ENCODE measurements at places on chromosomes 5 and 9.

GRCh38 chr5:179923436-179923835, 15.7 kb upstream of the TBC1D9B start:
- no peak for ATAC-seq

DNA sequence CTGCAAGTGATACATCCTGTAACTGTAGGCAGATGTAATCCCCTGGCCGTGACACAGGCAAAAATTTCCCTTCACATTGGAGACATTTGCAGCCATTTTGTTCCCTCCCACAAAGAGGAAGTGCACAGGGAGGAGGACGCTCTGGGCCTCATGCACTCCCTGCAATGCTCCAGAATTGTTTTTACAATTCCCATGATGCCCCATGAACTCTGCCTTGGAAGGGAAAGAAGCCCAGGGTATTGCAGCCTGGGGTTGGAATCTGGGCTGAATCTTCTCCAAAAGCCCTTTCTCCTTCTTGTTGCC, 491.7 kb downstream of the CCDC171 start:
- no peak for ATAC-seq

GRCh38 chr9:116325924-116326323, 172.3 kb downstream of the PAPPA start:
- ATAC-seq: no peak

- no peak for ATAC-seq
Observed at GRCh38 chr5:61020415-61020814, 75.4 kb downstream of the NDUFAF2 start.

DNA sequence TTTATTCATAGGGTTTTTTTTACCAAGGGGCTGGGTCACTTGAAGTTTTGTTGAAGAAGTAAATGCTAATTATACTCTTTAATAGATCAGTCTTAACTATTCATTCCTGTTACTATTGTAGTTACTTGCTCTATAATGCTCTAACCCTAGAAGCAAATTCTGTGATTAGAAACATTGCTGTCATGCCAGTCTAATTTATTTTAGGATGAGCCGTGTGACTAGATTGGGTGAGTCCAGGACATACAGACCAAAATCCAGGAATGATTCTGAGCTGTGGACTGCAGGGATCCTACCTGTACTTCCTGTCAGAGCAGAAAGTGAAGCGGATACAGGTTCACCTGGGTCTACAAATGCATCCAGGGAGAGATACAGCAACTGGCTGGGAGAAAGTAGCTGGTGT, 757 bp upstream of the CCDC192 start:
- no peak for ATAC-seq

DNA sequence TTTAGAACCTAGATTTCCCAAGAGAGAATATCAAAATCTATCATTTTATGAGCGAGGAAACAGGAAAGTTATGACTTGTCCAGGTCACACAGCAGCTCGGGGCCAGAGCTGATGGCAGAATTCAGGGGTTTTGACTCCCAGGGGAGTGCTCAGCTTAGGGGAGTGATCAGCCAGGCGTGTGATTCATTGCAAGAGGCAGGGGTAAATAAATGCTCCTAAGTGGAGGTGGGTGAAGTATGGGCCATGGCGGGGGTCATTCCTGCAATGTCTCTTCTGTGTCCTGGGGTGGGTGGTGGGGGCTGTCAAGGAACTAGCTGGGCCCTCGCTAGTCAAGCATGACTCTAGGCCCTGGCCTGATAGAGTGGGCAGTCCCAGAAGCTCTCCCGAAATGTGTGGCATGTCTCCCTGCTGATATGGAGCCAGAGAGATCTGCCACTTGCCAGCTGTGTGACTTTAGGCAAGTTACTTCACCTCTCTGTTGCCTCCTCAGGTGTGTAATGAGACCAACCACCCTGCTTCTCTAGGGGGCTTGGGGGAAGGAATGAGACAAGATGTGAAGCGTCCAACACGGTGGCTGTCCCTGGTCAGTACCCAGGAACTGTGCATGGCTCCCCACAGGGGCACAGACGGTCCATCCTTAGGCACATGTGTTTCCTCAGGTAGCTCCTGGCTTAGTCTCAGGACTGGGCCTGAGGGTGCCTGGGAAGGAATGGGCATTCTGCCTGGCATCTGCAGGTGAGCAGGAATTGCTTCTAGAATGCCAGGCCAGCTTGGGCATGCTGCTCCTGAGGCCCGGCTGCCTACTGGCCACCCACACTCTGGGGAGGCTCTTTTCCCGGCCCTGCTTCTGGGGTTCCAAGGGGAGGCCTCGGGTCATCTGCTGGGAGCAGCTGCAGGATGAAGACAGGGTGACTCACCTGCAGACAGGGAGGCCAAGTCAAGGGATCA, 36.5 kb upstream of the SH3PXD2B start:
- ATAC-seq: no peak

- no peak for ATAC-seq
Observed at GRCh38 chr9:114303977-114304376, 18.9 kb upstream of the ORM1 start.

- peak; percentile 30 for ATAC-seq
Observed at GRCh38 chr9:131734165-131734610, 5.7 kb downstream of the RAPGEF1 start.

GRCh38 chr9:36864491-36865410, 169.3 kb downstream of the PAX5 start:
- ATAC-seq: no peak

DNA sequence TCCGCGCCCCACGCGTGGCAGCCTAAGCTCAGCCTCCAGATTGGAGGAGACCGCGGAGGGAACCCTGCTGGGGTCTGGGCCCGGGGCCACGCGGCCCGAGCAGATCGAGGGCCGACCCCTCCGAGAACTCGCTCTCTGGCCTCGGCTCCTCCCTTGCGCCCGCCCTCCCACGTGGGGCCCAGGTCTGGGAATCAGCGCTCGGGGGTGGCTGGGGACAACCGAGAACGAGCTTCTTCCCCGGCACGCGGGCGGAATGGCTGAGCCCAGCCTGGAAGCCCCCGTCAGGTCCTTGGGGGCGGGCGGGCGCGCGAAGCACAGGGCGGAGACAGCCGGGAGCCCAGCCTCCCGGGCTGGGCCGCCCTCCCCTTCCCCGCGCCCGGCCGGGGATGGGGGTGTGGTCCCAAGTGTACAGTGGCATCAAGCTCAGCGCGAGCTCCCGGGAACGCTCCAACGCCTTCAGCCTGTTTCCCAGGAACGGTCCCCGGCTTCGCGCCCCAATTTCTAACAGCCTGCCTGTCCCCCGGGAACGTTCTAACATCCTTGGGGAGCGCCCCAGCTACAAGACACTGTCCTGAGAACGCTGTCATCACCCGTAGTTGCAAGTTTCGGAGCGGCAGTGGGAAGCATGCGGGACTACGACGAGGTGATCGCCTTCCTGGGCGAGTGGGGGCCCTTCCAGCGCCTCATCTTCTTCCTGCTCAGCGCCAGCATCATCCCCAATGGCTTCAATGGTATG, at the start of gene SLC22A4:
Gene SLC22A4 (plus strand): TSS at position 403 of the 736 bp plus-strand sequence. CDS start 223 bp downstream, at position 626.
- ATAC-seq: peak; percentile 89

DNA sequence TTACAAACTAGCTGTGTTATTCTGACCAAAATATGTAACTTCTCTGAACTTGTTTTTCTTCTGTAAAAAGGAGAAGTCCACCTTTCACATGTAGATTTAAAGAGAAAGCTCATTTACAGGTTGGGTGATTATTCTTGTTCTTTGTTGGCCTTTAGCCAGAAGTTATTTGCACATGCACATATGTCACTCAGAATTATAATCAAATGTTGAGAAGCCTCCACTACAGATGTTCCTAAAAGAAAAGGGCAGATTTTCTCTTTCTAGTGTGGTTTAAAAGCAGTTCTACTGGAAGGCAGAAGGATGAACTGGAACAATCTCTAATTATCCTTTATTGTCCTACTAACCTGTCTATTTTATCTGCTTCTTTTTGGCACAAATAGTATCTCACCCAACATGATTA, 209.8 kb upstream of the ELAVL2 start:
- no peak for ATAC-seq

GRCh38 chr5:144469106-144469505, 298.4 kb downstream of the KCTD16 start:
- ATAC-seq: no peak

GRCh38 chr9:126982215-126983002, 67.8 kb downstream of the RALGPS1 start:
- ATAC-seq: no peak

All from SK-N-SH treated with all-trans-retinoic acid at 6 μM for 48 hours (cell line).